SW480 (cell line): ENCODE measurements at places on chromosomes 11 and 22.

DNA sequence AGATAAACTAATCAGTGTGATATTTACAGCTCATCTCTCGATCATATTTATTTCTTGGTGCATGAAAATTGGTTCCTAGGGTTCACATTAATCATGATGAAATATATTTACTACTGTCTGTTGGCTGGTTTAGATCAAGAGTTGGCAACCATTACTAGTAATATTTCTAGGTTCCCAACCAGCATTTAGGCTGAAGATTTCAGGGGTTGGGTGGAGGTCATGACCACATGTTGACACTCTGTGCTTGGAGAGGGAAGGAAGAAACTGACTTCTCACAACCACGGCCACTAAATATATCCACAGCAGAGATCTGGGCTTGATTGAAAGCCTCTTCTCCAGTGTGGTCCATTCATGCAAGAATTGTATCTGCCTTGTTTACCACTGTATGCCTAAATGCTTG is 87.9 kb downstream of the ALX4 start:
- DNase-seq = no peak

- no peak for DNase-seq
Observed at GRCh38 chr11:1750840-1751530, 590 bp upstream of the IFITM10 start.

- peak; percentile 67 for DNase-seq
Observed at GRCh38 chr11:61747192-61747966, 5.1 kb upstream of the MYRF start.

DNA sequence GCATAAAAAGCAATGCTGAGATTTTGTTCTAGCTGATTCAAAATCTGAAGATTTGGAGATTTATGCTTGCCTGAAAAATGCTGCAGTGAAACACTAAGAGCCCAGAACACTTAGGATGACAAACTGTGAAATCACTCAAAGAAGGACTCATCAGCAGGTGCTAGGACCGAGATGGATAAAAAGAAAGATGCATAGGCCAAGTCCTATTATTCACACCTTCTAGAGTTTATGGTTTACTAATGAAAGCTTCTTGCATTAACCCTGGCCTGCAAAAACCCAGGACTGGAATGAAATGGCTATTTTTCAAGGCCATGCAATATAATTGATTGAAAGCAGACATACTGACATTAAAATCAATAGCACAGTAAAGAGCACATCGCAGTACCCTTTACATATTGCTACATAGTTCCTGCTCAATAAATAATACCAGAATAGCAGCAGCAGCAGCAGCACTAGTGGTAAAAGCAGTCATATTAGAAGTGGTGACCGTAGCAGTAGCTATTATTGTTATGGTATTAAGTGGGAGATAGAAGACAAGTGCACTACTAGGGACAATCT is 161.7 kb downstream of the RAB38 start:
- DNase-seq = no peak
